ENCODE measurements at places on chromosomes 11 and 22.

- DNase-seq: no peak
These were observed 182.7 kb upstream of the SNX19 start for GRCh38 chr11:131099013-131099412.

GRCh38 chr11:34208266-34209135, 103.1 kb downstream of the NAT10 start:
- no peak for DNase-seq

DNA sequence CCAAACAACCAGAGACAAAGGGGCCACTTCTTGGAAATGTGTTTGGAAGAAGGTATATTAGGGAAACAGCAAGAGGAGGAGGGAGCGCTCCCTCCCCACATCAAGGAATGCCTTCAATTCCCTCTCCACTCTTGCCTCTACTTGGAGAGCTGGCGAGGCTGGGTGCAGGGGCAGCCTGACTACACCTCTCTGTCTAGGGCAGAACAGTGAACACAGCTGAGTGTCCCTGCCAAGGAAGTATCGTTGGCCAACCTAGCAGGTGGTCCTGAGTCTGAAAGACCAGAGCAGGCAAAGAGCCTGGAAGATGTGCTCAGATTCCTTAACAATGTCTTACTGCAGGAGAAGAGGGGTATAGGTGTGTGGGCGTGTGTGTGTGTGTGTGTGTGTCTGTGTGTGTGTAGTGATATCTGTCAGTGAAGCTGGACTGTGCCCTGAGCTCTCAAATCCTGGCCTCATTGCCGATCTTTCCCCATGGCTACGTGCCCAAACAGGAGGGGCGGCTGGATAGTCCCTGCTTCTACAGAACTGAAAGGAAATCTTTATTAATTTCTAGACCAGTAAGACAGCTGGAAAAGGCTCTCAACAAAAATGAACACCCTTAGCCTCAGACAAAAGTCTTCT, 46.8 kb downstream of the PAMR1 start:
- no peak for DNase-seq

- DNase-seq: no peak
These were observed 51.8 kb downstream of the MN1 start for GRCh38 chr22:27749597-27750225.

GRCh38 chr11:22344081-22344480, 5.9 kb downstream of the SLC17A6 start:
- no peak for DNase-seq

DNA sequence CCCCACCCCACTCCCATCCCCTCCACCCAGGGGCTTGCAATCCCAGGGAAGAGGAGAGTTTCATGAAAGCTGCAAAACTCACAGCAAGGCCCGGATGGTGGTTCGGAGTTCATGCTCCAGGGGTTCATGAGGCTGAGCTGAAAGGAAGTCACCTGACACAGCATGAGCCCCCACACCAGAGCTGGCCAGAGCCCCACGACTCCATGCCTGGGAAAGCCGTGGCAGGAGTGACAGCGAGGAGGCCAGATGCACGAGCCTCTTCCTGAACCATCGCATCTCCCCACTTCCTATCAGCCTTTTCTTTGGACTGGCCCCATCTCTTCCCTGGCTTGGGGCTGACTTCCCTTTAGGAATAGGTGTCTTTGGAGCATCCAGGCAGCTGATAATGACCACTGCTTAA, 105.8 kb downstream of the ABTB2 start:
- no peak for DNase-seq

DNA sequence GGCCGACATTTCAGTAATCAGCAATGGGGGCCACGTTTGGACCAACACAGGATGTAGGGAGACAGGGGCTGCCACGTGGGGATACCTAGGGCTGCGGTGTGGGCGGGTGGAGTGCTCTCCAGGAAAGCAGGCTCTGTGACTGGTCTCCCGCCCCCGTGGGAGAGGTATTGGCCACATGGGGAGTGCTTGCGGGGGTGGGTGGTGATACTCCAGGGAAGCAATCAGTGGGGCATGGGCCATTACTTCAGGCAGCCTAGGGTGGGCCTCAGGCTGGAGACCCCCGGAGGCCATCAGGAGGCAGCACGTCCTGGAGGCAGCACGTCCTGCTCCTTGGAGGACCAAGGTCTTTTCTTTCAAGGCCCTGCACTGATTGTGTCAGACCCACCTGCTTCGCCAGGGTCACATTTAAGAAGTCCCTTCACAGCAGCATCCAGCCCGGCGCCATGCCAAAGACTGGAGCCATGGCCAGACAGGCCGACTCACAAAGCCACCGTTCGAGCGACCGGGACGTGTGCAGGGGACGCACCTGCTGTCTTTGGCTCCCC, 3.0 kb upstream of the MUC2 start:
- no peak for DNase-seq

DNA sequence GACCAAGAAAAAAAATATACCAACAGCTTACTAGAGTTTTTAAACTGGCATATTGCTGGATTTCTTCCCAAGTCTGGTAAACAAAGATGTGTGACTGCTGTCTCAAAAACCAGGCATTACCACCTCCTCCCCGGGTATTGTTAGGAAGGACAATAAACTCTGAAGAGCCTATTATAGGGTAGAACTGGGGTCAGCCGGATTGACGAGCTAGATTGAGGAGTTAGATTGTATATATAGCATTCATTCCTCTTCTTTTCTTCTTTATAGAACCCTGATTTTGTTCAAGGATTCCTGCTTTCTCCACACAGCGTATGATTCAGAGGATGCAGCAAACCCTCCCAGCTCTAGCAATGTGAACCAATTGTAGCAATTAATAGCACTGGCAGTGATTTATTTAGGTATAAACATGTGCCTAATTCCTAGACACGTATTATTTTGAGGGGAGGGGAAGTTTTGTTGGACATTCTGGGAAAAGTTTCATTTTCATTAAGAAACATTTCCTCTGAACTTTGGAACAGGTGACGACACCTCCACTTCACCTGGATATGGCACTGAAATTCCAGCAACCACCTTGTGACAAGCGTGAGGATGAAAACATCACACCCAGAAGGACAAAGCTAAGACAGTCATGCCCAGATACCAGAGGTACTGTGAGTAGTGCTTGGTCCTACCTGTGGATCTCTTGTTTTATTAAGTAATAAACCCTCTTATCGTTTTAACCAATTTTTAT, 679.4 kb upstream of the KIRREL3 start:
- DNase-seq: peak; percentile 11

DNA sequence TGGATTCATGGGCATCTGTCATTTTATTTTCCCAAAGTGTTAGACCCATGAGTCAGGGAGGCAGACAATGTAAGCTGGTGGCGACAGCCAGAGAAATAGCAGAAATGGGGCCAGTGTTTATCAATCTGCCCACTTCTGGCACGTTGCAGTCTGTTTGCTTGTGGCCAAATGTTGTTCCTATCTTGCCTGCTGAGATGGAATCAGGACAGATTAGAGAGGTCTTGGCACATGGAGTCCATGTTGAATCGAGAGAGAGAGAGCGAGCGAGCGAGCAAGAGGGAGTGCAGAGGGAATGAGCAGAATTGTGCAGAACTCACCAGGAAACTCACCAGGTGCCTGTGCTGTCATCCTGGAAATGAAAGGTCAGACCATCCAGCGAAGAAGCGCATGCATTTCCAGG, 21.9 kb upstream of the PARVG start:
- DNase-seq: no peak

GRCh38 chr22:46701262-46701661, 36.8 kb downstream of the CERK start:
- no peak for DNase-seq

All from COR-L47 (cell line).